PC-9 (cell line): ENCODE measurements at places on chromosomes 2 and 18. TPM values are rescaled to one million over a fixed set of nuclear protein-coding genes. Genes with fewer than 3 reads are reported as not detected.

- no peak for DNase-seq
Measured at GRCh38 chr2:215915441-215915840, 97.9 kb downstream of the MREG start.

- DNase-seq: no peak
Measured at GRCh38 chr2:34912084-34912483, 1313.0 kb upstream of the FAM98A start.

DNA sequence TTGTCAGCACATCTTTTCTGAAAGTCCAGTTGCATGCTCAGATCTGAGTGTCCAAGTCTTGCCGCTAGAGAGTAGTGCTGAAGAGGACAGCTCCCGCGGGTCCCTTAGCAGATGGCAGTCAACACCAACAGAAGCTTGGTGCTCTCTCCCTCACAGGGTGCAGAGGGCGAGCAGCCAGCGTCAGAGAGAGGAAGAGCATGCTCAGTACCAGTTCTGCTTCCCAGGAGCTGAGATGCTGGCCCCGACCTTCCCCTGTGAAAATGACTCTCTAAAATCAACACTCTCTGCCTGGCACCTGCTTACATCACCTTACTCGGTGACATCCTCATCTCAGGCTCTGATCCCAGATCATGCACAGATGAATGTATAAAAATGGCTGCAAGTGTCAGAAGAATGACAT is 86.0 kb upstream of the TWIST2 start:
- DNase-seq: no peak

IL18R1 gene
- total RNA-seq: 1.9 and 3.4 TPM in 2 replicates

POMC gene
- total RNA-seq: not detected in 2 replicates

- no peak for DNase-seq
Measured at GRCh38 chr2:214716811-214717560, 92.5 kb downstream of the BARD1 start.

DNA sequence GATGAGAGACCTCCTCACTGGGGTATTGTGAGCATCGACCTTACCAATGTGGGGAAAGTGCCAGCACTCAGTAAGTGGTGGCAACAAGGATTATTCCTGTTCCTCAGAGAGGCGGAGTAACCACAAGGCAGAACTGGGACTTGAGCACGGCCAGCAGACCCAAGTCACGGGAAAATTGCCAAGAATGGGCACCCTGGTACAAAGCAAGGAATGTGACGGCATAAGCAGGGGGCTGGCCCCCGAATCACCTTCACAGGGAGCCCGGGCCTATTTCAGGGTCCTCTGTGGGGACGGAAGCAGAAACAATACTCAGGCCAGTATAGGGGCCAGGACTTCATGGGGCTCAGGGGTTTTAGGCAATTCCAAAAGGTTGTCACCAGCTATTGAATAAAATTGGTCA is 25.4 kb downstream of the CENPA start:
- DNase-seq: no peak

- no peak for DNase-seq
Measured at GRCh38 chr2:154603682-154604081, 94.8 kb upstream of the KCNJ3 start.

TXNDC2 gene
- 0.11 TPM in 1 of 2 replicates, not detected in the other for total RNA-seq

AP1S3 gene
- total RNA-seq: 61.3 and 73.3 TPM in 2 replicates
